ENCODE measurements at places on chromosomes 11 and 22.

GRCh38 chr11:41308286-41308685 is 151.2 kb downstream of the LRRC4C start:
- DNase-seq = no peak

DNA sequence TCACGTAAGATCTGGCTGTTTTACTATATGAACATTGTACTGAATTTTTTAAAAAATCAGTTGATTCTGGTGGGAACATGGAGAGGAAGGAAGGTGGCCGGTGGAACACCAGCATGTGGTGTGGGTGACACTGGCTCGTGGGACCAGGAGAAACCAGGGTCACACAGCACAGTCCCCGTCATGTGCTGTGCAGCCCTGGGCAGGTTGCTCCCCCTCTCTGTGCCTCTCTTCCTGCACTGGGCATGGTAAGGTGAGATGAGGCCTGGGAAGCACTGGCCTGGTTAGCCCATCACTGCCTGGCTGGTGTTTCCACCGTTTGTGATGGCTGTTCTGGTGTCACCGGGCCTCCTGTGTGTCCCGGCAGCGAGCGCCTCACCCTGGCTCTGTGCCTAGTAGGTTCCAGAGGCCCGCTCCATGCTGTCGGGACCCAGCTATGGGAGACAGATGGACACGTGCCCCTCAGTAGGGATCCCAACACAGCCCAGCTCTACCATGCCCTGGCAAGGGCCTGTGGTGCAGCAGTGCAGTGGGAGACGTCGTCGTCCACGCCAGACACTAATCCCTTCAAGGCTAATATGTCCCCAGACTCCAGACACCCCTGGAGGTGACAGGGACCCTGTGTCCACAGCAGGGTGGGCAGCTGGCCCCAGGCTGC is 88.2 kb upstream of the LINC01488 start:
- DNase-seq = no peak

DNA sequence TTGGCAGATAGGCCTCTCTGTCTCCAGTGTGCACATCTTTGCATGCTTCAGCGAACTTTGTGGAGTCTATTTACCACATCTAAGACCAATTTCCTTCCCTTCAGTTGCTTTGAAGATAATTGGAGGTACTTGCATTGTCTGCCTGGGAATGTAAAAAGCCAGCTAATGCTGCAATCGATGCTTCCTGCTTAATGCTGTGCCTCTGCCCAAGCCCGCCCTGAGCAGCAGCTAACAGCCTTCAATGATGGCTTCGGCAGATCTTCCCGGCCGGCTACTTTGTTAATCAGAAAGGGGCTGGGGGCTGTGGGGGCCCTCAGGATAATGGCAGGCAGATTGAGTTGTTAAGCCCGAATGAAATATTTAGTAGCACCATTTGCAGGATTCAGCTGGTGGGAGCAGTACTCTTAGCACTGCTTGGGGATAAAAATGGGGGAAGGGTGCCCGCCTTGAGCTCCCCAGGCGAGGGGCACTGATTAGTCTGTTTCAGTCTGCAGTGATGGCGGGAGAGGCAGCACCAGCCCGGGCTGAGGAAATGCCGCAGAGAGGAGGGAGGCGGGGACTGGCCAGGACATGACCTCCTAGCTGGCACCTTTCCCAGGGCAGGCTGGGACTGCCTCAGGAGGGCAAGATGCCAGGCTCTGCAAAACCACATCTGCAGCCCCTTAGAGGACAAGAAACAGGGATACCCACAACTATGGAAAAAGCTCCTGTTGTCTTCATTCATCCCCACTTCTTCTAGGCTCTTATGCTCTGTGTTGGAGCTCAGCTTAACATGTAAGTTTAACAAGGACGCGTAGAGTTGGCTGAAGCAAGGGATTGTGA is 460.0 kb downstream of the BUD13 start:
- DNase-seq = no peak

DNA sequence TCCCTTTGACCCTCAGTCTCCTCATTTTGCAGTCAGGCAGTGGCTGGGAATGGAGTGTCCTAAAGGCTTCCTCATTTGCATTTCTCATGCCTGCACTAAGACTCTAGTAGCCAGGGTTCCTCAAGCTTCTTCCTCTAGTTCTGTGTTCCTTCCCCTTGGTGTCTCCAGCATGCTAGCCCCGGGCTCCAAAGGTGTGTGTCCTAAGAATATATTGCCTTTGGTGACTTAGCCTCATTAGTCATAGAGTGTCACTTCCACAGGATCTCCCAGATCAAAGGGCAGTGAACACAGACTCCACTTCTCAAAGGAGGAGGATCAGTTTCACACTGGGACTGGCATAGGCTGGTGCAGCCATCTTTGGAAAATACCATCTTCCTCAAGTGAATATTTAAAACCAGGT is 21.4 kb upstream of the ACER3 start:
- no peak for DNase-seq

DNA sequence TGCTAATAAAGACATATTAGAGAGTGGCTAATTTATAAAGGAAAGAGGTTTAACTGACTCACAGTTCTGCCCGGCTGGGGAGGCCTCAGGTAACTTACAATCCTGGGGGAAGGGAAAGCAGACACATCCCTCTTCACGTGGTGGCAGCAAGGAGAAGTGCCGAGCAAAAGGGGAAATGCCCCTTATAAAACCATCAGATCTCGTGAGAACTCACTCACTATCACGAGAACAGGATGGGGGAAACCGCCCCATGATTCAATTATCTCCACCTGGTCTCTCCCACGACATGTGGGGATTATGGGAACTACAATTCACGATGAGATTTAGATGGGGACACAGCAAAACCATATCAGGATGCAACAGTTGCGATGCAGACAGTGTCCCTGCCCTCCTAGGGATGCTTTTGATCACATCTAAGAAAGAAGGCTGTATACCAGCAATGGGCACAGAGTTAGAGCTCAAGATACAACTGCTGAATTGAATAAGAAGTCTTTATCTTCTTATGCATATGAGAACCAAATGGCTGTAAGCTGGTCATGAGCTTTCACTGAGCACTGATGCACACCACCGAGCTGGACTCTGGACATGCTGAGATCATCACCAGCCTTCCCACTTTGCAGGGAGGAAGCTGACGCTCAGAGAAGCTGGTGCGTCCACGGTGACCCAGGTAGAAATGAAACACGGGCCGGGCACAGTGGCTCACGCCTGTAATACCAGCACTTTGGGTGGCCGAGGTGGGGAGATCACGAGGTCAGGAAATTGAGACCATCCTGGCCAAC is 255.2 kb downstream of the MN1 start:
- no peak for DNase-seq

GRCh38 chr11:11441516-11441915 is 88.5 kb upstream of the CSNK2A3 start:
- DNase-seq = no peak

- no peak for DNase-seq
These were observed 1.9 kb downstream of the TSGA10IP start for GRCh38 chr11:65947133-65947532.

DNA sequence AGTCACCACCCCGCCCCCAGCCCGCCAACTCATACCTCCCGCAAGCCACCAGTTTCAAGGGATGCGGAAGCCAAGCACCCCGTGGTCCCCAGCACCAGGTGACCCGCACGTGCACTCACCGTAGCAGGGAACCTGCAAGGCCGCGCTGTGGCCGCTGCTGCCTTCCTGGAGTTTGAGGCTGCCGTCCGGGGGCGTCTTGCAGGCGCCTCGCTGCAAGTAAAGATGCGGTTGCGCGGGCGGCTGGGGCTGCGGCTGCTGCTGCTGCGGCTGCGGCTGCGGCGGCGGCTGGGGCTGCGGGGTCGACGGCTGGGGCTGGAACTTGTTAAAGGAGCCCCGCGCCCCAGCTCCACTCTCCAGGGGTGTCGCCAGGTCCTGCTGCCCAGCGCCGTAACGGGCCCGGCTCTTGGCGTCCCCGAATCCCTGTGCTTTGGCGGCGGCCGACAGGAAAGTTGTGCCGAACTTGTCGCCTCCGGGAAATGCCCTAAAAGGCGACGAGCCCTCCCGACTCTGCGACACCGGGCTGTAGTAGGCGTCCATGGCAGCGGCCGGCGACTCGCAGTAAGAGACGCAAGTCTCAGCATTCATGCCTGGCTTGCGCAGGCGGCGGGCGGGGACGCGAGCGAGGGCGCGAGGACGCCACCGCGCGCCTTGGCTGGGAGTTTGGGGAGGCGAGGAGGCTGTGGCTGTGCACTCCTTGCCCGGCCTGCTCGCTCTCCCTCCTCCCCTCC is at the start of gene ALX4:
ALX4 (minus strand) TSS at position 662 of the 728 bp plus-strand sequence; CDS start at position 585, 77 bp downstream.
- DNase-seq = peak; percentile 74

DNA sequence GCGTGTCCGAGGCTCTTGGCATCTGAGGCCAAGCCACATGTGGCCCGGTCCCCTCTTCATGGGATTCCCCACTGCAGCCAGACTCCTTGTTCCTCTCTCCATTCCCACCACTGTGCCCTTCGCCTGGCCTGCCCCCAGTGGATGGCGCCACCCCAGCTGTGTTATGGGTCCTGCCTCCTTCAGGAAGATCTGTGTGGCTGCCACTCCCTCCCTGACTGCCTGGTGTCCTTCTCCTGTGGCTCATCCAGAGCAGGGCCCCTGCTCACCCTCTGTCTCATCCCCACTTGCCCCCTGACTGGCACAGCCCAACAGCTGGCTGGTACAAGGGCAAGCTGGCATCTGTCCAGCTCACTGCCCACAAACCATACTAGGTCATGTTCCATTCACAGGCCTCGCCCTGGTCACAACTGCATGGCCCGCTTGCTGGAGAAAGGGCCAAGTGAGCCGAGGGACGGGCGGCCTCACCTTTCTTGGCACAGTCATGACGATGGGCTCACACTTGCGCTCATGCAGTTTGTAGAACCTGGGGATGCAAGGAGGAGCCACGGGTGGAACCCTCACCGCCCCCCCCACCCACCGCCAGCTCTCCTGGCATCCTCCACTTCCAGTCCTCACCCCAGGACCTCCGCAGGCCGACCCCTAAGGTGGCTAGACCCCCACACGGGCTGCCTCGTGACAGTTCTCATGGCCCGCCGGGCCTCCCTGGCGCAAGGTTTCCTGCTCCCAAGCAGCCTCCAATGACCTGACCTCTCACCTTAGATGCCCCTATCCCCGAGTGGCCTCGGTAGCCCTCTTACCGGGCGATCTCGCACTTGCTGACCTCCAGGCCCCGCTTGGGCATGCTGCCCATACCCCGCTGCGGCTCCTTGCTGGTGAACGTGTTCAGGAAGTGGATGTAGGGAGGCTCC is 2.1 kb upstream of the PTPRCAP start:
- DNase-seq = no peak

GRCh38 chr11:11709447-11710239 is 87.8 kb upstream of the GALNT18 start:
- no peak for DNase-seq

DNA sequence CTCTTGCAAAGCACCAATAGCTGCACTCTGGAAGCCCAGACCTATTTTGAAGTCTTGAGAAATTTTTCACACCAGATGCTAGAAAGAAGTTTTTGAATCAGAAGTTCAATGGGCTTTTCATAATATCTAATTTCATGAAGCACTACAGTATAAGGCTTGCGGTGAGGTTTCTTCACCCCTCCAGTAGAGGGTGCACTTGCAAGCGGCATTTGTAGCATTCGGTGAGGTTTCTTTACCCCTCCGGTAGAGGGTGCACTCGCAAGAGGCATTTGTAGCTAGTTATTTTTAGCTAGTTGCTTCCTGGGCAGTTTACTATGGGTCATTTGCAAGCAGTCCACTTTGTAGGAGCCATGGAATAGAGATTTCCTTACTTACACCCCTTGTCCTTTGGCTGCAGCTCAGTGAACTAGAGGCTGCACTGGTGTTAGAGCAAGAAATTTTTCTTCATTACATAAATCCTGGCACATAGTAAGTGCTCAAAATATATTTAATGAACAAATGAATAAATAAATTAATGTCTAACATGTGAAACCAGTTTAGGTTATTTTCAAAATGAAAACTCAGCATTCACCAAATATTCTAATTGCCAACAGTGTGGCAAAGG is 7.8 kb upstream of the NOX4 start:
- DNase-seq = no peak

- DNase-seq = no peak
These were observed 154.7 kb downstream of the TBC1D22A start for GRCh38 chr22:46916886-46917770.

DNA sequence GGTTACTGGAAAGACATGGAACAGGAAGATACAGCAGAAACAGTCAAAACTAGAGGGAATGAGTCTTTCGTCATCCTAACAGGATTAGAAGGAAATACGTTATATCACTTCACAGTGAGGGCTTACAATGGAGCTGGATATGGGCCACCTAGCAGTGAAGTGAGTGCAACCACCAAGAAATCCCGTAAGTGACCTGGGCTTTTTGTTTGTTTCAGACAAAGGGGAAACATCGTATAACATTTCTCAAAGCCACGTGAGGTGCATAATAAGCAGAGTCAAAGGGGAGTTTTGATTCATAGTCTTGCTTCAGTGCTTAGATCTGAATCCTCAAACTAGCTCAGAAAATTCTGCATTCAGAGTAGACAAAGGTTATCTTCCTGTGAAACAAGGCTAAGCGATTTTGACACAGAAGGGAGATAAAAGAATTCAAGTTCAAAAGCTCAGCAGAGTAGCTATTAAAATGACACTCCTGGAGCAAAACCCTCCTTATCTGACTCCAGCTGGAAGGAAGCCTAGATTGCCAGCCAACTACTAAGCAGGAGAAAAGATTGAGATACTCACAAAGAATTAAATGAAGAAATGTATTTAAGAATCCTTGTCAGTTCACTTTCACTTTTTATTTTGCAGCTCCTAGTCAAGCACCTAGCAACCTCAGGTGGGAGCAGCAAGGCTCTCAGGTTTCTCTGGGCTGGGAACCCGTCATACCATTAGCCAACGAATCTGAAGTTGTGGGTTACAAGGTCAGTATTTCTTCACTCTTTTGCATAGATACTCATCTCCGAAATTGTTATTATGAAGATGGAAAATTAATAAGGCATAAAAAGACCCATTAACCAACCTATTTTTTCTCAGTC is 346.4 kb upstream of the ARHGAP42 start:
- no peak for DNase-seq

GRCh38 chr22:32185821-32186220 is 19.1 kb downstream of the RFPL2 start:
- no peak for DNase-seq

DNA sequence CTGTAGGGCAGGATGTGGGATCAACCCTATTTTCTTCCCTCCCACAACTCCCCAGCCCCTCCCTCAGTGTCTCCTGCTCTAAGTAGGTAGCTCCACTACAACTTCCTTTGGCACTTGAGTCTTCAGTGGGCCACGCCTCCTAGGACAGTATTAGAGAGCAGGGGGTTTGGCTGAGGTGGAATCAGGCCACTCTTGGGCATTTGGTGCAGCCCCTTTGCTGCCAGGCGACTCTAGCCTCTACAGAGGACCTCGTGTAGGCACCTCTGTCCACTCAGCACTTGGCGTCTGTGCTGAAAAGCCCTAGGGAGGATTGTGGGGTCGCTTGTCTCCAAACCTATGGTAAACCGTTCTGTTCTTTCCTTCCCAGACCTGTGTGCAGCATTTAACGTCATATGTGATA is 2.7 kb downstream of the FADD start:
- DNase-seq = no peak

DNA sequence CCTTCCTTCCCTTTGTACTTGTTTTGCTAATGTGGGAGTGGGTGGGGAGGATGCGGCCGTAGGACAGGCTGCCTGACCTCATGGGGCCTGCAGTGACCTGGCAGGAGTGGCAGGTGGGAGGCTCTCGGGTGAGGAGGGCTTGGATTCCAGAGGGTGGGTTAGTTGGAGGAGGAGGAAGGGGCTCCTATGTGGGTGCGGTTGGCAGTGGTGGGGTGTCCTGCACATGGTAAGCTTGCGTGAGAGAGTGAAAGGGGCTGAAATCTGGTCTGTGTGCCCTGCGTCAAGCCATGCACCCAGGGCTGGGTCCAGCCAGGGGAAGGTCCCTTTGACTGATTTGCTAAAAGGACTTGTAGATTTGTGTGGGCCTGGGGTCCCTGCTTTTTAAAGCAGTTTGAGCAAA is 90.7 kb upstream of the OR4B1 start:
- DNase-seq = no peak

- no peak for DNase-seq
These were observed 9.2 kb downstream of the FXYD2 start for GRCh38 chr11:117815262-117815803.

Data from NT2/D1 (cell line).